ENCODE measurements at places on chromosomes 1 and 21.

- no peak for DNase-seq
These were observed 46.8 kb downstream of the UBR4 start for GRCh38 chr1:19163261-19163660.

GRCh38 chr1:20405893-20406604 is 80.0 kb downstream of the CAMK2N1 start:
- DNase-seq, result no peak

DNA sequence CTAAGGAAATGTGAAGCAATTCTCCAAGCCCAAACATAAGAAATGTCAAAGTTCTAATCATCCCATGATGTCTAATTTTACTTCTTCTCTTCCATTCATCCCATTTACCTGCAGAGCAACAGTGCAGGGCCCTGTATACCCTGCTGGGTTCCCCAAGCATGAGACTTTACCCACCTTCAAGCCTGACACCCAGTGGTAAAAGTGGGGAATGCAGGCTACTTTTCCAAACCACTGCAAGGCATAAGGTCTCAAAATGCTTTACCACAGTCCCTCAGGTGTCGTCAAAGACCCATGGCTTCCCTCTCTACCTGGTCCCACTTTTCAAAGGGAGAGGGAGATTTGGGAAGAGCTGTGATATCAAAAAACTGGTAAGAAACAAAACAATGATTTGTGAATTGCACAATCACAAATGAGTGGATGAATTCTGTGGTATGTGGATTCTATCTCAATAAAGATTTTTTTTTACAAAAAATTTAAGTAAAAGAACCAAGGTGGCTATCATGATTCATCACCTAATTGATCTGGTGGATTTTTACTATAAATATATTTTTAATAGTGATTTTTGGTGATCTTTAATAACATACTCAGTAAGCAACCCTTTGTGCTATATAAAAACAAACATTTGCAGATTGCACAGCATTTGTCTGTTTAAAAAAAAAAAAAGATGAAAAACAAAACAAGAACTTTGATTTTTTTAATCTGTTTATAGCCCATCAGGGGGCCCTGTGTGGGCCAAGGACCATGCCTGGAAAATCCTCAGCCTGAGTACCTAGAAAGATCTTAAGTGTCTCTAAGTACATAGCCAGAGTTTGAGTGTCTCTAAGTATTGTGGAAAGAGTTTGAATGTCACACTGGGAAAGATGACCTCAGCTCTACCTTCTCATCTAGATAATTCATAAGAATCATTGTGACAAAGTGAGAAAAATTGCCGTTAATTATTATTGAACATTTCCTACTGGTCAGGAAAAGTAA is 73.1 kb upstream of the GJB5 start:
- peak; percentile 53 for DNase-seq

GRCh38 chr1:26164036-26164860 is 4.5 kb downstream of the C1orf232 start:
- no peak for DNase-seq

GRCh38 chr1:218366322-218367052 is 21.4 kb downstream of the TGFB2 start:
- DNase-seq, result no peak

DNA sequence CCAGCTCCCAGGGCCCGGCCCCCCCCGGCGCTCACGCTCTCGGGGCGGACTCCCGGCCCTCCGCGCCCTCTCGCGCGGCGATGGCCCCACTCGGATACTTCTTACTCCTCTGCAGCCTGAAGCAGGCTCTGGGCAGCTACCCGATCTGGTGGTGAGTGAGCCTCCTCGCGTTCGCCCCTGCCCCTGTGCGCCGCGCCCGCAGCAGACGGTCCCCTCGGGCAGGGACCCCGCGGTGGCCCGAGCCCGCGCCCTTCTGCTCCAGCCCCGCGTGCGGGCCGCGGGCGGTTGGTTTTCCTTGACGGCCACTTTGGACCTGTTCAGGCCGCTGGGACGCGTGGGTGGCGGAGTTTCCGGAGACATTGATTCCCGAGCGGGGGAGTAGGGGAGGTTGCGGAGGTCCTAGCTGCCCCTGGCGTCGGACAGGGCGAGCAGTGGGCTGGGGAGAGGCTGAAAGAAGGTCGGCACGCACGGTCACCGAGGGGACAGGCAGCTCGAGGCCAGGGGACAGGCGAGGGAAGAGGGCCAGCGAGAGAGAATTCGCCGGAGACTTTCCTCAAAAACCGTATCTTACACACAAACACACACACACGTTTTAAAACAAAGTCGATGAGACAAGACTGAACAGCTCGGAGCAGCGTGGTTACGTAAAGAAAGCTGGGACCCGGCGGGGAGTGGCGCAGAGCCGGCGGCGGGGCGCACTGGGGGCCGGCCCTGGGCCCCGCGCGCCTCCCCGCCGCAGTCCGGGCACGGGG is 427 bp downstream of the WNT3A start:
- DNase-seq, result no peak

- no peak for DNase-seq
These were observed 25.4 kb downstream of the GNAI3 start for GRCh38 chr1:109573785-109574184.

GRCh38 chr1:196684476-196684875 is 32.6 kb downstream of the CFH start:
- DNase-seq, result no peak

DNA sequence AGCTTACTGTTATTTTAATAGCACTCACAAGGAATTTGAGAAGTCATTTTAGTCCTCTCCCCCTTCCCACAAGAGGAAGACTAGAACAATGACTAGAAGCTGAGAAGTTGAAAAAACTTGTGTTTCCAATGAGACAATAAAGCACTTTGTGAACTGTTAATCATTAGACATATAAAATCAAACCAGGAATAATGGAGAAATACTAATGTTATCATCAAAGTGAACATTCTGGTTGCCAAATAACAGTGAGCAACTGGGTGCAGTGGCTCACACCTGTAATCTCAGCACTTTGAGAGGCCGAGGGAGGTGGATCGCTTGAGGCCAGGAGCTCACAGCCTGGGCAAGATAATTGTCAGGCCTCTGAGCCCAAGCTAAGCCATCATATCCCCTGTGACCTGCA is 54.0 kb upstream of the RASAL2 start:
- DNase-seq, result no peak

- DNase-seq, result peak; percentile 55
These were observed 9.9 kb upstream of the MTARC1 start for GRCh38 chr1:220776720-220777326.

- no peak for DNase-seq
These were observed 303.3 kb upstream of the ESRRG start for GRCh38 chr1:217026531-217026930.

GRCh38 chr1:87830432-87830978 is 501.8 kb downstream of the LMO4 start:
- no peak for DNase-seq

Data from NCI-H1694 (cell line).